Melanocyte of skin (primary cell): ENCODE measurements at places on chromosomes 16 and 17. TPM values are rescaled to one million over a fixed set of nuclear protein-coding genes. Genes with fewer than 3 reads are reported as not detected.

Gene KCNJ2
- total RNA-seq = 0.33 and 0.77 TPM in 2 replicates

Gene SLC6A4
- not detected in 2 replicates for total RNA-seq

Gene CA5A
- not detected in 2 replicates for total RNA-seq

Gene CACNG5
- total RNA-seq = not detected in 2 replicates

Gene OR3A3
- total RNA-seq = not detected in 2 replicates

Gene PMFBP1
- total RNA-seq = 0.31 and 0.33 TPM in 2 replicates

Gene GPRC5B
- 1.3 and 7.9 TPM in 2 replicates for total RNA-seq

Gene SLC25A19
- total RNA-seq = 11.0 and 13.6 TPM in 2 replicates

Gene FBXL19
- total RNA-seq = 13.4 and 24.0 TPM in 2 replicates

Gene HAP1
- total RNA-seq = not detected in 2 replicates

Gene SYCE1L
- not detected in 2 replicates for total RNA-seq

Gene GRAPL
- not detected in 2 replicates for total RNA-seq

Gene FLYWCH1
- total RNA-seq = 54.6 and 55.5 TPM in 2 replicates

Gene SDR42E2
- not detected in 2 replicates for total RNA-seq

Gene ST6GALNAC1
- not detected in 2 replicates for total RNA-seq

Gene REXO5
- total RNA-seq = 5.1 and 7.6 TPM in 2 replicates

Gene CTF1
- total RNA-seq = 0.34 and 0.36 TPM in 2 replicates

Gene KRTAP4-1
- total RNA-seq = not detected in 2 replicates

Gene TCAP
- total RNA-seq = 0.33 and 0.46 TPM in 2 replicates

Gene CNTNAP4
- not detected in 2 replicates for total RNA-seq

Gene SPEM2
- under 0.01 TPM in 1 of 2 replicates, not detected in the other for total RNA-seq

Gene TMEM88
- not detected in 2 replicates for total RNA-seq

Gene SCIMP
- not detected in 2 replicates for total RNA-seq

Gene EFNB3
- 1.0 and 4.4 TPM in 2 replicates for total RNA-seq

Gene ZG16B
- not detected in 2 replicates for total RNA-seq

Gene CNTNAP1
- 7.1 and 8.0 TPM in 2 replicates for total RNA-seq

Gene NPEPPS
- total RNA-seq = 59.9 and 85.1 TPM in 2 replicates

Gene C16orf95
- total RNA-seq = 4.5 and 7.6 TPM in 2 replicates

Gene HOXB1
- total RNA-seq = not detected in 2 replicates
